ENCODE measurements at places on chromosomes 5 and 9.

DNA sequence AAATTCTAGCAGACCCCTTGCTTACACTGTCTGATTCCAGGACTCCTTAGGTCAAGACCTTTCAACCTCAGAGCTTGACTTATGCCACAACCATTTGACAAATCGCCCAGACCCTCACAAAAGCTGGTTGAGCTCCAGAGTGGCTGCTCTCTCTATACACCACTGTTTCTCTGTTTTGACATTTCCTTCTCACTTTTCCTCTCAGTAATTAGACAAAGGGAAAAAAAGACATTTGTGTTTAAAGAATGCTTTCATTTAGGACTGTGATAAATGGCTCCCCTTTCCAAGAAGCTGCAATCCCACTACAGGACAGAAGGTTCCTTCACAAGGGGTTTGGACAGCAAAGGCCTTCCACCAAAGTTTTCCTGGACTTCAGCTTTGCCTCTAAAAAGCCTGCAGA lies 601.3 kb downstream of the NR2F1-AS1 start:
- DNase-seq = no peak

- DNase-seq = no peak
These were observed 134.4 kb downstream of the TRPM3 start for GRCh38 chr9:70986984-70987383.

GRCh38 chr5:132500931-132501628 lies 10.5 kb upstream of the IRF1 start:
- no peak for DNase-seq

DNA sequence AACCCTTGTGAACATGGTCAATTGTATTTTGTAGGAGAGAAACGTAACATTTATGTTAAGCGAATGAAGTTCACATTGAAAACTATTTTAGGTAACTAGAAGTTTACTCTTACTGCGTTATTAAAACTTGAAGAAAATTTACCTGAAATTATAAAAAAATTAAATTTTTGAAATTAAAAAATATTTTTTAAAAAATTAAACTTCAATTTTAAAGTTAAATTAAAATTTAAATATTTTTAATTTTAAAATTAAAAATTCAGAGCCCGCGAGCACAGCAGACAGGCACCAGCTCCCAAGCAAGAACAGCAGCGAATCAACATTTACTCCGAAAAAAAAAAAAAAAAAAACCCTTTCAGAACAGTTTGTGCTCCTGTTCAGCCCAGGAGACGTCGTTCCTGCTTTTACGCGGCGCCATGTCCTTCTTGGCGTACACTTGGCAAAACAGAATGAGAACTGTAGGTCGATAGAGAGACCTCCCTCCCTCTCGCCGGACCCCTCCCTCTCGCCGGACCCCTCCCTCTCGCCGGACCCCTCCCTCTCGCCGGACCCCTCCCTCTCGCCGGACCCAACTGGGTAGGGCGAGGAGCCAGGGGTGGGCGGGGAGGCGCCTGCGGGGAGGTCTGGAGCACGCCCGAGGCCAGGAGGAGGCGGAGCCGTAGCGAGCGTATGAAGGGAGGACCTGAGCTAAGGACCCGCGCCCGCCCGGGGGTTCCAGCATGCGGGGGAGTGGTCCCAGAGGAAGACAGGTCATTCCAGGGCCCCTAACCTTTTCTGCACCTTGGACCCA lies 235.8 kb downstream of the ROR2 start:
- no peak for DNase-seq

DNA sequence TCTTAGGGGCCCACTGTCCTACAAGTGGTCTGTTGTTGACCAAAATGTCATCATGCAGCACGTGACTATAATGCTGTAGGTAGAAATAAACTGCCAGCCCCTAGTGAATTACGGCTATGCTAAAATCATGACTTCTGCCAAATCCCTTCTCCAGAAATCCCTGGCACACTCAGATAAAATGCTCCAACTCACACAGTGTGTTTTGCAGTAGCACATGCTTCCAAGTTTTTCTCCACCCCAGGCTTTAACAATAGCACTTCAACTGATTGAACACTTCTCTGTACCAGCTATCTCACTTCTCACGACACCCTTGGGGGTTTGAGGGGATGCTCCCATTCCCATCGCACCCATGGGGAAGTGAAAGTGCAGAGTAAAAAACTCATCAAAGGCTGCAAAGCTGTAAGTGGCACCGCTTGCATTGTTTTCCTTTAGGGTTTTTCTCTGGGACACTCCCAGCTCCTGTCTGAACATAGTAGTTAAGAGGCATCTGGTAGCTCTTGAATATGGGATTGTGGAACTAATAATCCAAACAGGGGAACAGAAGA lies 151.0 kb upstream of the SLC24A2 start:
- DNase-seq = peak; percentile 88

GRCh38 chr9:124766815-124767554 lies 4.1 kb downstream of the NR6A1 start:
- DNase-seq = no peak

GRCh38 chr5:167030500-167031120 lies 1260.8 kb upstream of the WWC1 start:
- no peak for DNase-seq

GRCh38 chr5:96714951-96715451 lies 52.8 kb downstream of the CAST start:
- DNase-seq = no peak

DNA sequence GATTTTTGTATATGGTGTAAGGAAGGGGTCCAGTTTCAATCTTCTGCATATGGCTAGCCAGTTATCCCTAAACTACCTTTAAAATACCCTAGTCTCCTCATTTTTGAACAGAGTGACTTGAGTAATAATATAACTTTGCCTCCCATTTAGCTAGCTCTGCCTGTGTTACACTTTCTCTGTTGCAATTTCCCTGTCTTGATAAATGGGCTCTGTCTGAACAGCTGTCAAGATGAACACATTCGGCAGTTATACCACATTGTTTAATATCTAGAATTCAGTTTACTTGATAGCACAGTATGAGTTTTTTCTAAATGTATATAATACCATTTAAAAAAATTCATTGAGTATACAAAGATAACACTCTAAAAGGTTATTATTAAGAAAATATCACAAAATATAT lies 562.9 kb upstream of the FTMT start:
- no peak for DNase-seq

GRCh38 chr9:94034511-94034910 lies 49.8 kb upstream of the PTPDC1 start:
- DNase-seq = no peak

GRCh38 chr5:109455598-109456096 lies 45.9 kb upstream of the PJA2 start:
- DNase-seq = no peak

- DNase-seq = no peak
These were observed 3.9 kb upstream of the PURA start for GRCh38 chr5:140109759-140110645.

GRCh38 chr5:166781737-166782136 lies 1509.7 kb upstream of the WWC1 start:
- DNase-seq = no peak

GRCh38 chr5:91074615-91075014 lies 308.5 kb downstream of the ARRDC3 start:
- no peak for DNase-seq

GRCh38 chr9:136865768-136866103 lies 372 bp downstream of the EDF1 start:
- no peak for DNase-seq

- DNase-seq = no peak
These were observed 52.1 kb upstream of the RGMB start for GRCh38 chr5:98721231-98721928.

GRCh38 chr5:28483327-28484025 lies 1445.1 kb upstream of the CDH9 start:
- no peak for DNase-seq

DNA sequence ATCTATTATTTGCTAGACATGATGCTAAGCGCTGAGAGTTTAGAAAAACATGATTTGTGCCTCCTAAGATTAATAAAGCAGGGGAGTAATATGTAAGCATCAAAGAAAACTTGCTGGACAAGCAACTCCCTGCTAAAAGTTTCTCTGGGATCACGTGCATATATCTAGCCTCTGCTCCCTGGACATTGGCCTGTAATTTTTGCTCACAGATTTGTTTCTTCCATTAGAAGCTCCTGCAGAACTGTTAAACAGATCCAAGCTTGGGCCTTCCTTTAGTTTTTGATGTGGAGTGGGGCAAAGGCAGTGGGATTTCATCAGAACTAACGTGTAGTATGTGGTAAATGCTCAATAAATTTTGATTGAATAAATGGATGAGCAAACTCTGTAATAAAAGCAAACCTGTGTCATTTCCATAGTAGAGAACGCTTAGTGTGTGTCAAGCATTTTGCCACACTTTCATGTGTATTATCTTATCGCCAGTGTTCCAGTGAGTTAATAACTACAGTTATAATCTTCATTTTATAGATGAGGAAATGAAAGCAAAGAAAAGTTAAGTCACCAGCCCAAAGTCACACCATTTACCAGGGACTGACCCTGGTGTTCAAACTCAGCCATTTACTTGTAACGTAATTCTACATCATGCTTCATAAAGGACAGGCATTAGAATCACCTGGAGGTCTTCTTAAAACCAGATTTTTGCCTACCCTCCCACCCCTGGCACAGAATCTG lies 100.3 kb downstream of the PCSK5 start:
- no peak for DNase-seq

- no peak for DNase-seq
These were observed 4.1 kb upstream of the BBLN start for GRCh38 chr9:128155736-128156500.

DNA sequence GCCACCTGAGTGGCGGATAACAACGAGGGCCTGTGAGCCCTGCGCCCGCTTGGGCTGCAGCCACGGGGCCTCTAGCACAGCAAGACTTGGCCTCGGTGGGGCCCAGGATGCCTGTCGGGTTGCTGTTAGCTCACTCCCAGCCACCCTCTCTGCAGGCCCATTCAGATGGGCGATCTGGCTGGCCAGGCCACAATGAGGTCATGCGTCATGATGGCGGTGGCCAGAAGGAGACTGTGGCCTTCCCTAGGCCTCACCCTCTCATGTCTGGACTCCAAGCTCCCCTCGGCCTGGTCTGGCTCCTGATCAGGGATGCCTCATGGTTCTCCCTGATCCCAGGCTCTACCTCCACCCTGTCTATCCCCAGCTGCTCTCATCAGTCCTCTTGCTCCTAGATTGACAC lies 19.0 kb upstream of the TCOF1 start:
- DNase-seq = no peak

- DNase-seq = no peak
These were observed 182.5 kb downstream of the FRMD3 start for GRCh38 chr9:83355729-83356151.

DNA sequence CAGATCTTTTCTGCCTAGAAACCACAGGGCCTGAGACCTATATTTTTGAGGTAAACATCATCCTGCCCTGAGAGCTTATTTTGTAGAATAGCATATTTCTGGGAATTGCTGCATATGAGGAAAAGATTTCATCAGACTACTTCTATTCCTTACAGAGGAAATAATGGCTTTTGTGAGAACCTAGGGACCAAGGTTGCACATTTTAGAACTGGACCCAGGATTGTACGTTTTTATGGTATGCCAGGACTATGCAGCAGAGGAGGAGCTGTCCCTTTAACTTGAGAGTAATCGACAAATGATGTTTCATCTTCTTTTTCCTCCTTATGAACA lies 2.2 kb upstream of the ALDH1A1 start:
- DNase-seq = no peak

DNA sequence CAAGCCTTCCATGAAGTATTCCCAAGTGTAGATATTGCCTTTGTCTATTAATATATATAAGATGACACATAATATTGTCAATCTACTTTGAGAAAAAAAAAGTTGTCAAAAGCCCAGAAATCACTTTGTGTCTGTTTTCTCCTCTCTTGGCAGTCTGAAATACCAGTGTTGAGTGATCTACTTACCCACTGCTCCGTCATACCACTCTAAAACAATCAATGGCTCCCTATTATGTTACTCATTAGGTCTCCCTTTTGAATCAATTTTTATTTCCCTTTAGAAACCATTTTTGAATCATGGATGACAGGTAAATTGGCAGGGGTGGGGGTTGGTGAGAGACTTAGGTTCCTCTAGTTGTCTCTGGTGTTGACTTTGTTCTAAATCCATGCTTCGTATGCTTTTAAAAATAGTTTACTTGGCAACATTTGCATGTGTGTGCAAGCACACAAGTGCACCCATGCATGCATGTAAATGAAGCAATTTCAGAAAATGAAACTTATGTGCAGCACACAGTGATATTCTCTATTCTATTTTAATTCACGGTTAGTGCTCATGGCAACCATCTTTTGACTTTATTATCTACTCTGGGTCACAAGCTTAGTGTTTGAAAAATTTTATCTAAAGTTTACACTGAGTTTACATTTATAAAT lies 378.9 kb downstream of the RAB3C start:
- no peak for DNase-seq

GRCh38 chr5:169244812-169245211 lies 56.1 kb downstream of the SLIT3 start:
- DNase-seq = no peak

DNA sequence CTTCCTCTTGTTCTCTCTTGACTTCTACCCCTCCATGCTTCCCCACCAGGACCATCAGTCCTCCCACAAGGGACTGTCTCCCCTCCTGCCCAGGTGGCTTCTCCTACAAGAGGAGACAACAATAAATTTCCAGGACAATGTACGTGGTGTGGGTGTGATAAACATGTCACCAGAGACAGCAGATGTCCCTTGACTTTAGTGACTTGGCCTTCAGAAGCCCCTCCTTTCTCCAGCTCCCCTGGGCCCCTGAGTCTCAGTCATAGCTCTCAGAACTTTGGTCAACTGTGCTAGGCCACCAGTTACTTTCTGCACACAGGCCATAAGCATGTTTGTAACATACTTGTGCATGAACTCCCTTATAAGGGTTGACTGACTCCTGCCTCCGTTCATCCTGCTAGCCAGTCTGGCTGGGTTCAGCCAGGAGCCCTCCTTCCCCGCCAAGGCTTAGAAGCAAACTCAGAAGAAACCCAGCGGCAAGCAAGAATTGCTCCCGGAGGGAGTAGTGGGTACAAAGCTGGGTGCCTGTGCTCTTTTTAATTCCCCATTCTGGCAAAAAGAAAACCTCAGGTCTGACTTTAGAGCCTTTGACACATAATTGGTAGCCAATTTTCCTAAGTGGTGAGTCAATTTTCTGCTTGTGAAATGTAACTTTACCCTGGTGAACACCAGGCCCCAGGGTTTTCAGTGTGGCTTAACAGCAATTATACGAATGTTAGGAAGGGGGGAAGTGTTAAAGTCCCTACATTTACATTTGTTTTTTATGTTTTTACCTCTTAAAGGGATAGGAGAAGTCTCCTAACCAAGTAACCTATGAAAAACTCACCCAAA lies 49.2 kb downstream of the EBF1 start:
- no peak for DNase-seq

DNA sequence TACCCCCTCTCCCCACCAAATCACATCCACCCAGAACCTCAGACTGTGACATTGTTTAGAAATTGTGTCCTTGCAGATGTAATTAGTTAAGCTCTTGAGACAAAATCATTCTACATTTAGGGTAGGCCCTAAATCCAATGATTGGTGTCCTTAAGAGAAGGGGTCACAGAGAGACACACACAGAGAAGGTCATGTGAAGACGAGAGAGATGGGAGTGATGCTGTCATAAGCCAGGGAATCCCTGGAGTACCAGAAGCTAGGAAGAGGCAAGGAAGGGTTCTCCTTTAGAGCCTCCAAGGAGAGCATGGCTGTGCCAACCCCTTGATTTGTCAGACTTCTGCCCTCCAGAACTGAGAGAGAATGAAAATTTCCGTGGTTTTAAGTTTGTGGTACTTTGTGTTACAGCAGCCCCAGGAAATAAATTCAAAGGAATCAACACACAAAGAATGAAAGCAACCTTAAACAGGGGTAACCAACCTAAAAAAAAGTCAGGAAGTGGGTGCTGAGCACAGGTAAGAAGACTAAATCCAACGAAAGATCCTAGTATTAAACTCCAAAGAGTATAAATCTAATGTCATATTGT lies 33.6 kb downstream of the TIMD4 start:
- DNase-seq = no peak

GRCh38 chr5:96228408-96228807 lies 204.6 kb downstream of the PCSK1 start:
- DNase-seq = no peak

Data from NCI-H524 treated with DMSO at 0.1 percent for 48 hours (cell line).